T-cell (primary cell): ENCODE measurements at places on chromosomes 2 and 18. TPM values are rescaled to one million over a fixed set of nuclear protein-coding genes. Genes with fewer than 3 reads are reported as not detected.

Gene DTYMK
- total RNA-seq: 22.7 TPM

Gene SNTG2
- 0.86 TPM for total RNA-seq

DNA sequence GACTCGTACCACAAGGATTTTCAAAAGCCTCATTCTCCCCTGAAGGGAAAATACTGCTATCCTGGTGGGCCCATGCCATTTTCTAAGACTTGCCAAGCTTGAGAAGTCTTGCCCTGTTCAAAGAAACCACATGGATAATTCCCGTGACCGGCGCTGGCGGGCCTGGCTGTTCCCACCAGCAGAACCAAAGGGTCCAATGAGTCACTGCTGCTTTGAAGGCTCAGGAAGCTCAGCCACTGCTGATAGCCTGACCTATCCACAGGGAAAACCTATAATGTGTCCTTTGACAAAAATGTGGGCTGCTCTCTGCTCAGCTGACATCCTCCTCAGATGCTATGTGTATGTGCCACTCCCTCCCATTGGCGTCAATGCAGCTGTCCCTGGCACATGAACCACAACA lies 137.9 kb upstream of the RAB12 start:
- no peak for DNase-seq

GRCh38 chr18:33755931-33756560 lies 178.0 kb downstream of the ASXL3 start:
- DNase-seq: no peak

DNA sequence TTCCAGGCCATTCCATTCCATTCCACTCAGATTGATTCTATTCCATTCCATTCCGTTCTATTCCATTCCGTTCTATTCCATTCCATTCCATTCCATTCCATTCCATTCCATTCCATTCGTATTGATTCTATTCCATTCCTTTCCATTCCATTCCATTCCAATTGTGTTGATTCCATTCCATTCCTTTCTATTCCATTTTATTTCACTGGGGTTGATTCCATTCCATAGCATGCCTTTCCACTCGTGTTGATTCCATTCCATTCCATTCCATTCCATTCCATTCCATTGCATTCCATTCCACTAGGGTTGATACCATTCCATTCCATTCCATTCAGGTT lies 1142.3 kb downstream of the RPIA start:
- no peak for DNase-seq

DNA sequence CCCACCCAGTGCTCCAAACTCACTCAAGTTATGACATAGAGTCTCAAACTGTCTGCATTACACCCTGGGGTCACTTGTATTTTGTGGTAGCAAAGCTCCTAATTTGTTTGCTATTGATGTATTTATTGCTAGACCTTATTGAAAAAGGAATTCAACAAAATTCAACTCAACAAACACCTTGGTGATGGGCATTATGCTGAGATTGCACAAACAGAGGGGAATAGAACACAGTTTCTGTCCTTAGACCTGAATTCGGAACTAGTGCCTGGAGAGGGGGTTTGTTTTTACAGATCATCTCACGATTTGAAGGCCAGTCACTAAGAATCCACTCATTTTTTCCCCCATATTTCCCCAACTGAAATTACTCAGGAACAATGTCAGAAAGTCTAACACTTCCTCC lies 53.5 kb upstream of the MAPK4 start:
- DNase-seq: no peak

Gene NAT8
- total RNA-seq: not detected

DNA sequence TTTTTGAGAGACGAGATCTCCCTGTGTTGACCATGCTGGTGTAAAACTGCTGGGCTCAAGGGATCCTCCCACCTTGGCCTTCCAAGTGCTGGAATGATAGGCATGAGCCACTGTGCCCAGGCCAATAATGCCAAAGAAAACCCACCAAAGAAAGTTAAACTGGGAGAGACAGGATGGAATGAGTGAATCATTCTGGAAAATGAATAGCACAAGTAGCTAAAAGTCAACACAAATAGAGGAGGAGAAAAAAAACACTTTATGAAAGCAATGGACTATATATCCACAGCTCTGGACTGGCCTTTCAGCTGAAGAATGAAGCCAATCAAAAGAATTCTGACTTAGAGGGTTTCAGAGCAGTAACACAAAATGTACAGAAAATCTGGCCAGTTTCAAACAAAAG lies 23.9 kb downstream of the IAH1 start:
- no peak for DNase-seq

GRCh38 chr2:200677721-200678532 lies 92.1 kb downstream of the AOX1 start:
- no peak for DNase-seq
